Heart right ventricle (tissue), 16 donors: ENCODE measurements at places on chromosomes 2 and 18.

DNA sequence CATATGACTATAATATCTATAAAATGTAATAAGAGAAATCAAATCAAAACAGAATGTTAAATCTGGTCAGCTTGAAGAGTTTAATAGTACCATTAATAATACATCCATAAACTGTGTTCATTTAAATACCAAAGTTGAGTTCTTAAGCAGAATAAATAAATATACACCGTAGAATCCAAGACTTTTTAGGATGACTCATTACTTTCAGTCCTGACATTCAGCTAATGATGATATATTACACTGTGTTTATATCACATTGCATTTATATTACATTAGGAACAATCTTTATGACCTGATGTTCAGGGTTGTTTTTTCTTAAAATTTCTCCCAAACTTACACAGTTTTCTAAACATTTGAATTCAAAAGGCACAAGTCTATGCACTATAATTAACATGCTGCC is 331.3 kb downstream of the SS18 start:
- DNase-seq = no peak

- DNase-seq = no peak
These were observed 1.1 kb upstream of the TET3 start for GRCh38 chr2:73983322-73984202.

DNA sequence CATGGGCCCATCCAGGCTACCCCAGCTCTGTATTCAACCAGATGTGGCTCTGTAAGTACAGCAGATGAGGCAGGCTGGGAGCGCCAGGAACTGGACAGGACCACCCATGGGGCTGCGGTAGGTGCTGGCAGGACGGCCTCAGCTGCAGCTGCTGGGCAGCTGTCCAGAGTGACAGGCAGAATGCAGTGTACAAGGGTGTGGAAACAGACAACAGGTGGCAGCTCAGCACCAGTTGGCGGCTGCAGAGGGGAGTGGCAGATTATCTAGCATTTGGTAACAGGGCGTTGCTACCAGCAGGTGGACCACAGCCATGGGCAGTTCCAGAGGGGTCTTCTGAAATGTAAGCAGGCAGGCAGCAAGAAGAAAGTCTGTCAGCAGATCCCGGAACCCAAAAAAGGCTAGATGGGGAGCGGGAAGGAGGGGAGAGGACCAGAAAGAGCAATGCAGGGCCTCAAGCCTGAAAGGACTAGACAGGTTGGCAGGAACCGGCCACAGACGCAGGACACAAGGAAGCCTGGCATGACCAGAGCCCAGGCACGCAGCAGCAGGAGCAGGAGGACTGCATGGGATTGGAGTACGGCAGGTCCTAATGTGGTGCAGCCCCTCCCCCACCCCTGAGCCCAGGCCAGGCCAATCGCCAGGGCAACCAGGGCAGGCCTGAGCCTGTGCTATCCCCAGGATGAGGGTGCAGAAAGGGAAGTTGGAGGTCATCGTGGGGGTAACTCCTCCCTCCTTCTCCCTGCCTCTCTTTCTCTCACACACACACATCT is 24.7 kb downstream of the PKDCC start:
- DNase-seq = no peak

GRCh38 chr2:119214453-119215037 is 9.1 kb upstream of the STEAP3 start:
- no peak for DNase-seq

DNA sequence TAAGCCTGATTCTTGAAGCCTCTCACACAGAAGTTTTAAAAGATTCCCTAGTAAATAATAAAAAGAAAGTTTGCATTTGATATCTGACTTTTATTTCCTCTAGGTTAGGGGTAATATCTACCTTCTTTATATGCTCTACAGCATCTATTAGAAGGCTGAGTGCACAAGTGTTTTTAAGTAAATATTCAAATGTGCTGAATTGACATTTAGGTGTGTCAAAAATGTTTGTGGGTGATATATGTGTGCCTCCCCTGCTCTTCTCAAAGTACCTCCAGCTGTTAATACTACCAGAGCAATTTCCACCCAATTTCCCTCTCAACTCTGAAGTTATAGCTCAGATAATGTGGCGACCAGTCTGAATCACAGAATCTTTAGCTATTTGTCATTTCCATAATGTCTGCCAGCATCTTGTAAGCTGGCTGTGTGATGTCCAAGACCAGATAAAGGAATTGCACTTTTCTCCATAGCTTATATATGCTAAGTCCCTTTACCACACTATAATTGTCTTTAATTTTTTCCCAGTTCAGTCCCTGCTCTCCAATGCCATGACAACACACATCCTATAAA is 24.4 kb upstream of the ERMN start:
- no peak for DNase-seq

GRCh38 chr2:171762879-171763573 is 75.8 kb downstream of the DYNC1I2 start:
- no peak for DNase-seq

GRCh38 chr18:23281626-23282436 is 146.5 kb downstream of the CABLES1 start:
- DNase-seq = no peak

GRCh38 chr18:73615506-73615905 is 532.1 kb downstream of the FBXO15 start:
- no peak for DNase-seq

DNA sequence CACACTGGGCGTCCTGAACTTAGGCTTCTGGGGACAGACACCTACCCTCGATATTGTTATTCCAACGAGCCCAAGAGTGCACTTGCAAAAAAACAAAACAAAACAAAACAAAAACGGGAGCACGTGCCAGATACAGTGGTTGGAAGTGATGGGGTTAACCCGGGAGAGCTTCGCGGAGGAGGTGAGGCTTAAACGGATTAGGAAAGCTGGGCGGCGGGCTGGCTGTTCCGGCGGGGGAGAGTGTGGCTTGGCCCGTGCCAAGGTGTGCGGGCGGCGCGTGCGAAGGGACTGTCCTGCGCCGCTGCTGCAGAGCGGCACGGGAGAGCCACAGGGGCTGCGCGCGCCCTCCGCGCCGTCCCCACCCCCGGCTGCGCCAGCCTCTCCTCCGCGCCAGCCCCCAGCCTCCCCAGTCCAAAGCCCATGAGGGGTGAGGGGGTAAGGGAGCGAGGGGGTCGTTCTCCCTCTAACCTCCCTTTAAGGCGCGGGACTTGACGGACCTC is 1.5 kb upstream of the SLC30A3 start:
- no peak for DNase-seq

DNA sequence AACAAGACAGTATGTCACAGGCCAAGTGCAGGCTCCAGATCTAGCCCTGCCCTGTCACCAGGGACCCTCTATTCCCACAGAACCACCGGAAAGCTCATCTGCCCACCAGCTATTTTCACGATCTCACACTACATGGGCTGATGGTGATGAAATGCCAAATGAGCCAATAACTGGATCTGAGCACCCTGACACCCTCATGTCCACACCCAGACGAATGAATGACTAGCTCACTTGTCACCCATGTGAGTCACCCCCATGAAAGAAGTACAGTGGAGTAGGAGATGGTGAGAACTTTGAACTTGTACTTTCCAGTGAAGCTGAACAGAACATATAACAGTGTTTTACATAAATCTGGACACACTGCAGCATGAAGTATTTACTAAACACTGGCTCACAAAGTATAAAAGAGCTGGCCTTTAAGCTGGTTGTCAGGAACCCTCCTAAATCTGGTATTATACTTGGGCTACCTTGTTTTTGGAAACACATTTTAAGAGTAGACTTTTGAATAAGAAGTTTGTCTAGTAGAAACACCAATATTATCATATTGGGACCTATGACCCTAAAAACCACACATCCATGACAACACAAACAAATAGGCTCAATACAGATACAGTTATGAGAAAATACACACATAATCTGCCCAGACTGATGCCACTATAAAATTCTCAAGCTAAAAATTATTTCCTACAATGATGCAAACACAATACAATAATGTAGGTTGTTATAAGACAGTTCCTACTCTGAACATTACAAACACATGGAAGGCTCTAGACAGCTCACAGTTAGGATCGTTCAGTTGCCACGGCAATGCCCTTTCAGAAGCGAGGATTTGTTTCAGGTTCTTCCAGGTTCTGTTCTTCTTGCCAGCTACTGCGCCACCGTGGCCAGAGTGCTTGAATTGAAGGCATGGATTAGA is 19.0 kb downstream of the INO80C start:
- DNase-seq = no peak

GRCh38 chr2:60717691-60718090 is 38.4 kb upstream of the PAPOLG start:
- DNase-seq = no peak

DNA sequence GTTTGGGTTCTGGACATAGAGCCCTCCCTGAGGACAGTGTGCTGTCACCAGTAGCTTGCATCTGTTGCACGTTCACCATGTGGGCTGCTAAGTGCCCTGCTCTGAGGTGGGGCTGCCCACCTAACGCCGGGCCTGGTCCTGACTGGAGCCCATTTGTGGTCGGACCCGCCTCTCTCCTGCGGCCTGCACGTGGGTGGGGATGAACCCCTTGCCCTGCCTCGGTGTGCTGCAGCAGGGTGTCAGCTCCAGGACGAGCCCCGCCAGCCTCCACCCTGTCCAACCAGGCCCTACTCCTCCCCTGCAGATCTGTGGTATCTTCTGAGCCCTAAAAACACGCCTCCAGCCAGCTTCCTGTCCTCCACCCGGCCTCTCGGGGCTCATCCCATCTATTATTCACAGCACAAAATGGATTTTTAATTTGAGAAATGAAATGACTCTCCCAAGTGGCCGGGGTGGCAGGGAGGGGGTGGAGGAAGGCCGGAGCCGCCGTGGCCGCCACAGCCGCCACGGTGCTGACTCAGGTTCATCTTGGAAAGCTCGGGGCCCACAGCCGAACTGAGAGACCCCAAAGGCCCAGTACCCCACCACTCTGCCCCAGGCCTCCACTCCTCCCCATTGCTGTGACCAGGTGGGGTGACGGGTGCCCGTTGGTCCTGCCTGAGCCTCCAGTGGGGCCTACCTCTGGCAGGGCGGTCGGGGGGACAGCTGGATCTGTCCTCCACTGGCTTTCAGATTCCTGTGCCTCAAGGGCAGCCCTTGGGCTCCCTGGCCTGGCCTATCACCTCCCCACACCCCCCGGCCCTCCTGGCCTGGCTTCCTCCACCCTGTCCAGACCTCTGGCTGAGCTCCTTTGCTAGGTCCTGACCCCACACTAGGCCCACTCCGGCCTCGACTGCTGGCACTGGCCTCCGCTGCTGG is 2.8 kb upstream of the ECEL1 start:
- DNase-seq = no peak

DNA sequence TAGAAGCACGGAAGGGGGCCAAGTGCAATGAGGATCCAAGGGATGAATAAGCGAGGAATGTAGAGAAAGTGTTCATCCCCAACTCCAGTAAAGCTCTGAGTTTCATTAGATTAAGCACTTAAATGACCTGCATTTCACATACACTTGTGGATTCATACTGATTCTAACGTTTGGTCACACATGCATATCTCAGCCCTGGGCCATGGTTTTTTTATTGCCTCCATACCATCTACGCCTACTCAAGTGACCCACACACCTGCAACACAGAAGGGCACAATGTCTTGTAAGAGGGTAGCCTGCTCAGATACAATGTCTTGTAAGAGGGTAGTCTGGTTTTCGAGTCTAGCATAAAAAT is 566 bp upstream of the MRPS5 start:
- DNase-seq = no peak

DNA sequence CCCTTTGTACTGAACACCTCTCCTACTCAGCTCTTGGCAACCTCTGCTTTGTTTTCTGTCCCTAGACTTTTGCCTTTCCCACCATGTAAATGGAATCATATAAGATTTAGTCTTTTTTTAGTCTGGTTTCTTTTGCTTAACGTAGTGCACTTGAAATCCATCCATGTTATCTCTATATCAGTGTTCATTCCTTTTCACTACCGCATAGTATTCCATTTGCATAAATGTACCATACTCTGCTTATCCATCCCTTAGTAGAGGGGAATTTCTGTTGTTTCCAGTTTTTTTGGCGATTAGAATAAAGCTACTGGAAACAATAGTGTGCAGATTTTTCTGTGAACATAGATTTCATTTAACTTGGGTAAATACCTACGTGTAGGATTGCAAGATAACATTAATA is 46.4 kb downstream of the GAD1 start:
- no peak for DNase-seq

- no peak for DNase-seq
These were observed 6.2 kb upstream of the CCDC85A start for GRCh38 chr2:56177420-56178220.

GRCh38 chr2:68436270-68436669 is 30.8 kb downstream of the FBXO48 start:
- no peak for DNase-seq

DNA sequence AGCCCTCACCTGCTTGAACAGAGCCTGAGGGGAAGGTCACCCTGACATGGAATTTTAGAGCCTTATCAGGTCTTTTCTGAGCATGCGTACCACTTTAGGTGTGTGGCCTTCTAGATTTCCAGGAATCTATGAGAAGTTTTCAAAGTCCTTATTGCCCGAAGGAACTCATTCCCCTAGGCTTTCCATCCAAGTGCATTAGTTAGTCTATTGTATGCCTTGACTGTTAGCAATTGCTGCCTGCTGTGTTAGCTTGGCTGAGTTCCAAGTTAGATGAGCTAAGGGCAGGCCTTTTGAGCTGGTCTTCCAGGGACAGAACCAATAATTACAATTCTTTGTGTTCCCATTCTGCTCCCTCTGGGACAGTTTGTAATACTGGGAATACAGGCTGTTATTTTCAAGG is 30.8 kb upstream of the PUM2 start:
- no peak for DNase-seq
